ENCODE measurements at places on chromosomes 7 and 10. TPM values are rescaled to one million over a fixed set of nuclear protein-coding genes. Genes with fewer than 3 reads are reported as not detected.

DNA sequence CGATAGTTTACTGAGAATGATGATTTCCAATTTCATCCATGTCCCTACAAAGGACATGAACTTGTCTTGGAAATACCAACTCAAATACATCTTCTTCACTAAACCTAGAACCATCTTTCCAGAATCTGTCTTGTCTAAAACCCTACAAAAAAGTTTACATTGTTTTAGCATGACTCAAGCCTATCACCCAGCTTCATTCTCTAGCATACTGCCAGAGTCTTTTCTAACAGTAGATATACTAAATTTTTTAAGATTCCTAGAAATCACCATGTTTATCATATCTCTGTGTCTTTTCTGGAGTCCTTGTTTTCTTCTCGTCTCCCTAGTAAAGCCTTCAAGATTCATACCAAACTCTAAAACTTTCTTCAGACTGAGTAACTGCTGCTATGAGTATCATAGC, 129.7 kb downstream of the SEMA3E start:
- no peak for DNase-seq

- no peak for DNase-seq
Observed at GRCh38 chr7:95684505-95684904, 87.8 kb upstream of the DYNC1I1 start.

- no peak for DNase-seq
Observed at GRCh38 chr10:106053061-106053460, 1111.4 kb downstream of the SORCS1 start.

- DNase-seq = no peak
Observed at GRCh38 chr7:101869026-101869900, 51.8 kb downstream of the CUX1 start.

DNA sequence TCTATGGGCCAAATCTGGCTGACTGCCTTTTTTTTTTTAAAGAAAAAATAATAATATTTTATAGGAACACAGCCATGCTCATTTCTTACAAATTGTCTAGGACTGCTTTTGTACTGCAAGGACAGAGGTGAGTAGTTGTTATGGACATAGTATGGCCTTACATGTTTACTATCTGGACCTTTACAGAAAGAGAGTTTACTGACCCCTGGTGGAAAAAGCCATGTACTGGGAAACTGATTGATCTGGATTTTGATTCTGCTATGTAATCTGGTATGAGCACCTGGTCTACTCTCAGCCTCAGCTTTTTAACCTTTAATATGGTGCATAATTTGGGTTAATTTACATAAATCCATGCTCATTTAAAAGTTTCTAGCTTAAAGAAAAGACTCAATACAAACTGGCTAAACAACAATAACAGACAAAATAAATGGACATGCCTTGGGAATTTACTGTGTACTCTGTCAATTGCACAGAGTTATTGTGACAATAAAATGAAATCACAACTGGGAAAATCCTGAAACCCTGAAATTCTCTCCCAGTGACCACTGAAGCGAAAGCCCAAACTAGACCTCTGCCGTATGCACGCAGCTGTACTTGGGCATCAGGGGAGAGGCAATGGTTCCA, 260.7 kb downstream of the BMPER start:
- DNase-seq = no peak

TAS2R41 gene
- total RNA-seq = not detected

EPO gene
- total RNA-seq = not detected

NME8 gene
- total RNA-seq = not detected

OGDHL gene
- under 0.01 TPM for total RNA-seq

CLDN4 gene
- total RNA-seq = 0.59 TPM
